ENCODE measurements at places on chromosomes 16 and 17.

- DNase-seq = no peak
Observed at GRCh38 chr17:38420518-38420917, 7.7 kb upstream of the ARHGAP23 start.

DNA sequence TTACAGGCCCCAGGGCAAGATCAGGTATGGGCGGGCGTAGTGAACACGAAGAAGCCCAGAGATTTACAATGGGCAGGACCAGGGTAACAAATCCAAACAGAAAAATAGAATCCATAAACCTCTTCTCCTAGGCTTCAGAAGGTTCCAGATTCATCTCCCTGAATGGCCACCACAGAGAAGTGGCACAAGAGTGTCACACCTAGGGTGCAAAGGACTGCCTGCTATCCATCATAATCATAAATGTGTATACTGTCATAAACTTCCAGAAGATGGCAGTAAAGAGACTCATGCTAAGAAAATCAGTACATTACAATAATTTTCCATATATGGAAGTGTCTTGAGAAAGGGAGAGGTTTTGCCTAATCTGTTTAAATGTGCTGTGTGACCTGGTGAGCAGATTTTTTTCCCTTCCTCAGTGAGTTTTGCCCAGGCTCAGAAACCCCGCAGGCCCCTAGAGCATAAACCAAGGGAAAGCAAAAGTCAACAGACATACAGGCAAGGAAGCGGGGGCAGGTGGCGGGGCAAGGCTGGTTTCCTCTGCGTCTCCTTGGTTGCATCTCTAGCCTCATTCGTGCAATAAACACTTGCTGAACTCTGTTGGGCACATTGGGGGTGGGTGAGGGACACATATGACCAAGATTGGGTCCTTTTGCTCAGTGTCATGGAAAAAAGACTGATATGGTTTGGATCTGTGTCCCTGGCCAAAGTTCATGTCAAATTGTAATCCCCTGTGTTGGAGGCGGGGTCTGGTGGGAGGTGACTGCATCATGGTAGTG lies 92.0 kb upstream of the CDH5 start:
- peak; percentile 58 for DNase-seq

GRCh38 chr16:82584553-82585152 lies 42.1 kb upstream of the CDH13 start:
- DNase-seq = no peak

DNA sequence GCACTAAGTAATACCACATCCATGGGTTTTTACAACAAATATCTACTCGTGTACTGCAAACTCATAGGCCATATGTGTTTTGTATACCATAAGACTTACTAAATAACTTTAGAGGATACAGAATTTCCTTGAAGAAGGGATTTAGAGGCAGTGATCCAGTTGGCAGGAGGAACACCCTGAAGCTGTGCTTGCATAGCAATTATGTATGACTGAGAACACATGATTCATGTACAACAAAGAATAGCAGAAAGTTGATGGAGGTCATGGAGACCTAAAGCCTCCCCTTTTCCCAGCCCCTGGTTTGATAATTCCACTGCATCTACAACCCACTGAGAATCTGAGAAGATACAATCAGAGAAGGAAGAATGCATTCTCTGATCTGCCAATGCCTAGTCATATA lies 83.8 kb upstream of the PMFBP1 start:
- DNase-seq = no peak

DNA sequence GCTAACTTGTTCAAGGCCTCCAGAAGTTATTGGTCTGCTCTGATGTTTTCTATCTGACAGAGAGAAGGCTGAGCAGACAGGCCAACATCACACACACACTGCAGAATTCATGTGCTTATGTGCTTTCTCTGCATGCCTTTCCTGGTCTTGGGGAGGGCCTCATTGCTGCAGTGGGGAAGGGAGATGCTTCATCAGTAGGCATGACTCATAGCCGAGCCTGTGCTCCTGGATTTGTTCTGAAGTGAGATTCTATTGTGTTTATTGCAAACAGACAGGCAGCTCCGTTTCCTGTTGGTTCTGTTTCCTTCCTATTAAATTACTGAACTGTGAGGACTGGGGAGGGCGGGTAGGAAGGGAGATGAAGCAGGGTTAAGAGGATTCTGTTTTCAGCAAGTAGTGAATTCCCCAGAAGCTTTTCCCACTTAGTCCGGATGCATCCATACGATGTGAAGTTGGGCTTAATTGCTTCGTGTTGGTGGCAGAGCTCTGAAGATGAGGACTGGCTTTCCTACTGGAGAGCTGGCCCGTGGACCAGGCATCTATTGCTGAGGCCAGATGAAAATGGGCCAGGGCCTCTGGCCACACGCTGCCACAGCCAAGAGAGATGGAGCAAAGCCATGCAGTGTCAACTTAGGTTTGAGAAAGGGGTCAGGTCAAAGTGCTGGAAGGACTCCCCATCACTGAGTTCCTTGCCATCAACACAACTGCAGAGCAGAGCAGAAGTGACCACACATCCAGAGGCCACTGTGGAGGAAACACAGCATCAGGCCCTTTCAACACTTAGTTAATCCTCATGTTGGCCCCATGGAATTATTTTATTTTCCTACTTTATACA lies 179.3 kb downstream of the UTP18 start:
- no peak for DNase-seq

- DNase-seq = no peak
Observed at GRCh38 chr17:37787055-37787757, 42.3 kb upstream of the HNF1B start.

GRCh38 chr17:81237591-81238489 lies 1.0 kb downstream of the TEPSIN start:
- DNase-seq = no peak

DNA sequence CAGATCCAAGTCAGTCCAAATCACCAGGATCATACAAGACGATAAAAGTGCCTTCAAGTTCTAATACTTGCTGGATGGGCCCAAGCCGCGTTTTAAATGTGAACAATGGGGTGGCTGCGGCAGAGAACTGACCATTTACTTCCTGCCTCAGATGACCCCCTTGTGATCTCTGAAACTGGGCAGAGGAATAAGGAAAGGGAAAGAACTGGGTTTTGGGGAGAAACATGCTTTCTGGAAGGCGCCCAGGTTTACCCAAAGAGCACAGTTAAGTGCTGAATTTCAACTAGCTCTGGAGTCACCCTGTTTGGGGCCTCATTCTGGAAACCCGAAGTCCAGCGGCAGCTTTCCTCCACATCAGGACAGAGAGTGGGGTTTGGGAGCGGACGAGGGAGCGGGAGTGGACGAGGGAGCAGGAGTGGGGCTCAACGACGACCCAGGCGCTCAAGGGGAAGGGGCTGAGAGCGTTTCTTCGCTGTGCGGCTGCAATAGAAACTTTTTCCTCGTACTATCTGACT lies 1.6 kb downstream of the FAM20A start:
- no peak for DNase-seq

DNA sequence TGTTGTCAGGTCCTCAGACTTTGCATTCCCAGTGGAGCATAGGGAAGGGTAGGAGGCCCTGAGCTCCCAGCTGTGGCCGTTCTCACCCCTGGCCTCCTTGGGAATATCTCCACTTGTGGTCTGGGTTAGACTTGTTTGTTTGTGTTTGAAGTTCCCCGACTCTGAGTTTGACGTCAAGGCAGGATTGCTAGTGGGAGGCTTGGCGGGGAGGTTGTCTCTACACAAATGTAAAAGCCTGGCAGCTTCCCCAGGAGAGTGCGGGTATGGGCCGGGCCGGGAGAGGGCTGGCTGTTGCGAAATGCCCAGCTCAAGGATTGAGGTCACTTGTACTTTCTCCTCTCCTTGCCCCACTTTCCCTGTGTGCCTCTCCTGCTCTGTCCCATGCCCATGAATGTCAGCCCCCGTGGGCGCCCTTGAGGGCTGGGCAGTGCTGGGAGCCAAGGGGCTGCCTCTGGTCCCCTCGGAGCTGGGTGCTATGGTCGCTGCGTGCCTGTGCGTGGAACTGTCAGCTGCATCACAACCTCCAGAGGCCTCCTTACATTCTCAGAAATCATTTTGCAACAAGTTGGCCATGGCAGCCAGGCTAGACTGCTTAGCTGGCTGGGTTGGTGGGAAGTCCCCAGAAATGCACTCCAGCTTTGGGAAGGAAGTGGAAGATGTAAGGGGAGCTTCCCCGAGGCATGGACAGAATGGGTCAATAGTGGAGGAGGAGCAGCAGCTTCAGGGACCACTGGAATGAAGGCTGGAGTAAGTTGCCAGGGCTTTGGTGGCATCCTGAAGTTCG lies 84.3 kb downstream of the KSR1 start:
- no peak for DNase-seq

- DNase-seq = no peak
Observed at GRCh38 chr17:82457929-82458178, 687 bp upstream of the NARF start.

DNA sequence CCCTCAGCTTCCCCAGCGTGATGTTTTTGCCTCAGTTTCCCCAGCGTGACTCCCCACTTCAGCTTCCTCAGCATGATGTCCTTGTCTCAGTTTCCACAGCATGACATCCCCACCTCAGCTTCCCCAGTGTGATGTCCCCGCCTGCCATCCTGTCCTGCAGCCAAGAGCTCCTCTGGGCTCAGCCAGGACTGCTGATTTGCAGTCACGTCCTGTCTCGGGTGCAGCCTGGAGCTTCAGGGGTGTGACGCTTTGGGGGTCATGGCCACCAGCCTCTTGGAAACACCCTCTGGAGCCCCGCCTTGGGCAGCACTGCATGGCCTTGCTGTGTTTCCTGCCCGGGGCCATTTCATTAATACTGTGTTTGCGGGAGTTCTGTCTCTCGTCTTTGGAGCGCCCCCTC lies 16.5 kb upstream of the NUDT16L1 start:
- no peak for DNase-seq

DNA sequence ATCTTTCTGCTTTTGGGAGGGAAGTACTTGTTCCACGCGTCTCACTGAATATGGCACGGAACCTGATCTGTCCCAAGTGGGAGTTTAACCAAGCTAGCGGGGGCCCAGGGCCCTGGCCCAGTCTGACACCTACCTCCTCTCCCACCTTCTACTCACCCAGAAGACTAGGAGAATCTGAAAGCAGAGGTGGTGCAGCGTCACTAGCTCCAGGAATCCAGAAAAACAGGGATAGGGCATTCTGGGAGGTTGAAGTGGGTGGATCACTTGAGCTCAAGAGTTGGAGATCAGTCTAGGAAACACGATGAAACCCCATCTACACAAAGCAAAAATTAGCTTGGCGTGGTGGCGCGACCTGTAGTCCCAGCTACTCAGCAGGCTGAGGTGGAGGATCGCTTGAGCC lies 163.5 kb upstream of the ZNF267 start:
- no peak for DNase-seq

DNA sequence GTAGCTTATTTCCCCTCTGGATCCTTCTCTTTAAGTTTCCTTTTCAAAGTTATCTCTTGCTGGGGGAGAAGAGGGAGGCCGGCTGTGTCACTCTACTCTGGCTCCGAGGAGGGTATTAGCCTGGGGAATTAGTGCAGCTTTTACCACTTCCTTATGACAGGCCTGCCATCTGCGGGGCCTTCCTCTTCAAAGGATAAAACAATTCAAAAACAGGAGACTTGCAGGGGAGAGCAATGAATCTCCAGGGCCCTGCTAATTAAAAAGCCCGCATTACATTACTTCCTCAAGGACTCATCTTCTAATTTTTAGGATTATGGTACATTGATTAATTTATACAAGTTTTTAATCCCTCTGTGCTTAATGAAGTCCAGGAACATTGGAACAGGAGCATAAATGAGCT lies 190.9 kb upstream of the CDH5 start:
- no peak for DNase-seq

DNA sequence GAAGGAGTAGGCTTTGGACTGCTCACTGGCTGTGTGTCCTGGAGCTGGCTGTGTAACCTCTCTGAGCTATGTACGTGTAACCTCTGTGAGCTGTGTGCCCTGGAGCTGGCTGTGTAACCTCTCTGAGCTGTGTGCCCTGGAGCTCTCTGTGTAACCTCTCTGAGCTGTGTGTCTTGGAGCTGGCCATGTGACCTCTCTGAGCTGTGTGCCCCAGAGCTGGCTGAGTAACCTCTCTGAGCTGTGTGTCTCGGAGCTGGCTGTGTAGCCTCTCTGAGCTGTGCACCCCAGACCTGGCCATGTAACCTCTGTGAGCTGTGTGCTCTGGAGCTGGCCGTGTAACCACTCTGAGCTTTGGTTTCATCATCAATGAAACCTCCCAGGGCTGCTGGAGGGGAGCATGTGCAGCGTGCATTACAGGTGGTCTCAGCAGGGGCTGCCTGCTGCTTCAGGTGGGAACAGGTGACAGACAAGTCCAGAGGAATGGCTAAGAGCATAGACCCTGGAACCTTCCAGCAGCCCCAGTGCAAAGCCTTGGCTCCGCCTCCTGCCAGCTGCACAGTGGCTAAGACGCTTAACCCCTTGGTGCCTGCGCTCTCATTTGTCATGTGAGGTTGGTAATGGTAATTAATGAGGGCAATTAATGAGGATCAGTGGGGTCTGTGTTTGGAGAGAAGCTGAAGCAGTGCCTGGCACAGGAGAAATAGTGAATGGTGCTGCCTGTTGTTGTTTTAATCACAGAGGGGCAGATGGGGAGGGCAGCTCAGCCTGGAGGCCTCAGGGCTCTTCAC lies 86.7 kb downstream of the KATNIP start:
- no peak for DNase-seq

GRCh38 chr16:57091975-57092785 lies at the start of gene CPNE2:
TSS of gene CPNE2 (plus strand) at chr16:57092583. CDS start at chr16:57110743, 18,160 bp downstream.
- peak; percentile 68 for DNase-seq

- peak; percentile 55 for DNase-seq
Observed at GRCh38 chr17:50364061-50364458, 8.9 kb downstream of the MRPL27 start.

GRCh38 chr16:3824121-3824795 lies 56.3 kb downstream of the CREBBP start:
- no peak for DNase-seq

DNA sequence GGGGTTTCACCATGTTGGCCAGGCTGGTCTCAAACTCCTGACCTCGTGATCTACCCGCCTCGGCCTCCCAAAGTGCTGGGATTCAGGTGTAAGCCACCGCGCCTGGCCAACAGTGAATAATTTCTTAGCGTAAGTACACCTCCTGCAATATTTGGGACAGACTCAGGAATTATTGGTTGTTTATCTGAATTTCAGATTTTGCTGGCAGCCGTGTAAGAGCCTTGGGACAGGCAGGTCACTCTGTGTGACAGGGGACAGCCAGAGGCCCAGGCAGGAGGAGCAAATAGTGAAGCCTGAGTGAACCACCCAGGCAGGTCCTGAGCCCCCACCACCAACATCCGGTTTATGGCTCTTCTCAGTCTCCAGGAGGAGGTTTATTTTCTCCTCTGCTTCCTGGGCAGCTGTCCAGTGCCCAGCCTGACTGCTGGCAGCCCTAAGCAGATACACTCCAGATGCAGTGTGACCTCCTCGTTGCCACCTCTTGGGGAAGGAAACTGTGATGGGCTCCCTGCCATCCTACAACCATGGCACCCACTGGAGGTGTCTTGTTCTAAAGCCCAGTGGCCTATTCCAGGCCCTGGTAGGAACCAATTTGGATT lies 26.2 kb upstream of the ADORA2B start:
- DNase-seq = no peak

Data from activated effector memory CD4-positive, alpha-beta T cell treated with anti-CD3 and anti-CD28 coated beads, Interleukin-2, amount 50 U/mL, for 16 hours (primary cell).